Stimulated activated CD4-positive, alpha-beta T cell treated with anti-CD3 and anti-CD28 coated beads, Interleukin-15, amount 100 ng/mL, for 1 hour (primary cell): ENCODE measurements at places on chromosomes 1 and 21.

DNA sequence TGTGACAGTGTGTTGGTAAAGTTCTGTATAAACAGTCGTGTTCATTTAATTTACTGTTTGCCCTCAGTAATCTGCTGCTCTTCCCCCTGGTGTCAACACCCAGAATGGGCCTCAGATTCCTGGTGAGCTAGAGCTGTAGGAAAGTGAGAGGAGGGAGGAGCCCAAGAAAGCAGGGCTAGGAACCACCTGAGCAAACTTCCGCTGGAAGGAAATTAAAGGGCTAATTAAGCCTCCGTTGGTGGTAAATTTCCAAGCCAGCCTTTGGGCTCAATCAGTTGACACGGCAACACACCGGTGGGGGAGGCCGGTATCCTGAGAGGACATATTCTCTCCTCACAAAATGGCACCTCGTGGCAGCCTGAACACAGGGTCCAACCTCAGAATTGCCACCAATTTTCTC, 32.9 kb downstream of the RAB3B start:
- no peak for DNase-seq

DNA sequence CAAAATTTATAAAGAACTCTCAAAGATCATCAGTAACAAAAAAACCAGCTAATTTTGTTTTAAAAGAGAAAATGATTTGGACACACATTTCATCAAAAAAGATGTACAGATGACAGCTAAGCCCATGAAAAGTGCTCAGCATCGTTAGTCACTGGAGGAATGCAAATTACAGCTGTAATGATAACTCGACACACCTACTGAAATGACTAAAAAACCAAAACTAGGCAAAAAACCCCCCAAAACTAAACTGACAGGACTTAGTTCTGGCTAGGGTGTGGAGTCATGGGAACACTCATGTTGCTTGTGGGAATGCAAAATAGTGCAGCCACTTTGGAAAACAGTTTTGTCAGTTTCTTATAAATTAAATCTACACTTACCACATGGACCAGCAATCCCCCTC, 59.5 kb downstream of the CNIH3 start:
- no peak for DNase-seq

GRCh38 chr1:82931006-82931405, 1067.9 kb downstream of the TTLL7 start:
- no peak for DNase-seq

DNA sequence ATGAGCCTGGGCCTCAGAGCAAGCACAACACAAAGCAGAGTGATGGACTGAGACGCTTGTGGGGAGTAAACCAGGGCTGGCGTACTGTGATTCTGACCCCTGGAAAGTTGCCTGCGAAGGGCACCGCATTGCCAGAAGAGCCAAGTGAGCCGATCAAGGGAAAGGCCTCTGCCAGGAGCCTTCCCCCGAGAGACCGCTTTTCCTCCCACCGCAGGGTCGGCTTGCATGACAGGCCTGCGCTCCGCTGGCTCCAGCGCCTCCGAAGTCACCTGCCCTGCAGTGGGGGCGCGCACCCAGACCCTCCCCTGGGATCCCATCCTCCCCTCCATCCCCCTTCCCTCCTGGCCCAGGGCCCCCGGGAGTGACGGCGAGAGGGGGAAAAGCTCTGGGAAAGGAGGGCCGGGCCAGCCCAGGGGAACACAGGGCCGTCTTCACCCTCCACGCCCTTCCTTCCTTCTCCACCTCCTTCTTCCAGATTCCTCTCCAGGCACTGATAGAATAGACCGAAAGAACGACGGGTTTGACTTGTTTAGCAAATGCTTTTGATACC, 165.0 kb downstream of the TRIM33 start:
- DNase-seq = no peak
